ENCODE measurements at places on chromosomes 6 and 20.

- no peak for DNase-seq
Measured at GRCh38 chr6:89400912-89401399, 11.1 kb downstream of the RRAGD start.

- no peak for DNase-seq
Measured at GRCh38 chr6:108948181-108948661, 100.0 kb downstream of the ARMC2 start.

DNA sequence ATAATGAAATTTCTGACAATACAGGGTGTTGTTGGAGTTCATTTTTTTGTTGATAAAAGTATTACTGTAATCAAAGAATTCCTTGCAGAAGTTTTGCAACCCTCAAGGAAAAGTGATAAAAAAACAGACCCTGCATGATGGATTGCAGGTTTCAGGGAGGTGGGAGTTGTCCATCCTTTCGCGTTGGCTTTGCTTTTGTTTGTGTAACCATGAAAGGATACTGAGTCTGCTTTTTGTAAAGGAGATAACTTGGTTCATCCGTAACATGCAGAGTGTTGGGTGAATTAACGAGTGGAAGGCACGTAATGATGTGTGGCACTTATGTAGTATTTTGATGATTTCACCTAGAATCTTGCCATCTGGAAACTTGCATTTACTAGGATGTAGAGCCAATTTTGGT lies 23.6 kb downstream of the FOXO3 start:
- DNase-seq = no peak

DNA sequence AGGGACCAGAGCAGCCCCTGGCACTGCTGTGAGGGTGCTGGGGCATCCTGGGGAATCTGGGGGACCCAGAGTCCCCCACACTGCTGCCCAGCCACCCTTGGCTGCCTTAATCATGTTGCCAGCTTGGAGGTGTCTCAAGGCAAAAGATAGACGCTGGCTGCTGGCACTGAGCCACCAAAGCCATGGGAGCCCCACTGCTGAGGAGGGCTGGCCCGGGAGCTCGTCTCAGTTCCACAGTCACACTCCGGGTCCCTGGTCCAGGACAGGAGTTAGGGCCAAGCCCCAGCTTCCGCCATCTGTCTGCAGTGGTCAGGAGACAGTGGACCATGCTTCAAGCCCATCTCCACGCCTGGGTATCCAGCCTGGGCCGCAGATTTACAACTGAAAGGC lies 41.0 kb upstream of the HMGA1 start:
- no peak for DNase-seq

- DNase-seq = no peak
Measured at GRCh38 chr6:113585246-113585645, 271.9 kb upstream of the MARCKS start.

DNA sequence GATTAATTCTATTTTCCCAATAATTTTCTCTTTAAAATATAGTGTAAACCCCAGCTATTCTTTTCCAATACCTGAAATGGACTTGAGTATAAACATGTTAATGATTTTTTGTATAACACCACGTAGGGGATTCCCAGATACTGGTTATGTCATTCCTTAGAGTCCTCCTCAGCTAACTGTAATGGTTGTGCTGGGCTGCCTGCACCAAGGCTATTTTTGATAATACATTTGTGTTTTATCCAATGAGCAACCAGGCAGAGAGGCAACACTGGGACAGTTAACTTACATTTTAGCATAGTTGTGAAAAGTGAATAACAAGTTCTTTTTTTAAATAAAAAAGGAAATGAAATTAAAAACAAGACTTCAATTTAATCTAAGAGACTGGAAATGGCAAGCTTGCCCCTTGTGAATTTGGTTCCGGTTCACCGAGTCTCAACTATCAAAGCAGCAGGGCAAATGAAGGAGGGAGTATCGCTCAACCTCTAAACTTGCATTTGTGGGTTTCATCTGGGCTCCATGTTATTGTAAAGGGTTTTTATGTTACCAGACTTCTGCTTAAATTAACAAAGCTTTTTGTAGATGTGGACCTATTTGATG lies 18.8 kb upstream of the BACH2 start:
- DNase-seq = no peak

DNA sequence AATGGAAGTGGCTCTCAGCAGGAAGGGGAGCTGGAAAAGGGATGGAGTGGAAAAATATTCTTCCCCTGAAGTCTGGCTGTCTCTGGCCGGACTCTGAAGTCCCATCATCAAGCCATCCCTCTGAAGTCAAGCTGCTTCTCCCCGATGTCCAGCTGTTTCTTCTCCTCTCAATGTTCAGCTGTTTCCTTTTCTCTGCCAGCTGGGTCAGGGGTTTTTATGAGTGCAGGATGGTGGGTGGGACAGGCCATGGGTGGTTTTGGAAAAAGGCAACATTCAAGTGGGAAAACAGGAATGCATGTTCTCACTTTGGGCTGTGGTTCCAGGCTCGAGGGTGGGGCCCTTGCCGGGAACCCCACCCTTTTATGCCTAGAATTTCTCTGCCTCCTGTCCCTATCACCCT lies 48.4 kb upstream of the FAM184A start:
- no peak for DNase-seq

DNA sequence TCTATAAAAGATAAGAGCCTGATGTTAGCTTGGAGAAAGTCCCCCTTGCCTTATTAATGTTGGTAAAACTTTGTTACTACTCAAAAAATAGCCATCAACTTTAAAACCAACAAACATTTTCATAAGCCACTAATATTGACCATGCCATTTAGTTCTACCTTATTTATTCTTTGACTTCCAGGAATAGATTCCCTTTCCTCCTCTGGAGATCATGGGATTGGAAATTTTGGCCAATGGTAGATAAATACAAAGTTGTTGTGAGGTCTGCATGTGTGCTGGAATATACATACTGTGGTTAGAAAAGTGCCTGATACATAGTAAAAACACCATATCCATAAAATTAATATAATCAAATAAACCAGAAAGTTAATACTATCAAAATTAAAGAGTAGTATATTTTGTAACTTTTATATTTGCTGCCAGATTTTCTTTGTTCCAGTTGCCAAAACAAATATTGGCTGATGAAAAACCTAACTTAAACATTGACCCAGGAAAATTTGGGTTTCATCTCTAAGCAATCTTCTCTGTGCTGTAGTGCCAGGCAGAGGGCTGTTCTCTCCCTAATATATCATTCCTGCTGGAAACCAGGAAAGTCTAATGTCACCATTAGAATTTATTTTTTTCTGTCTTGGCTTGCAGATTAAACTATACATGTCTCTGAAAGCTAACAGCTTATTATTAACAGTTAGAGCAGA lies 169.1 kb downstream of the NKAIN2 start:
- no peak for DNase-seq

- DNase-seq = no peak
Measured at GRCh38 chr6:121627761-121628160, 192.3 kb downstream of the GJA1 start.

- no peak for DNase-seq
Measured at GRCh38 chr6:148325316-148326068, 17.1 kb upstream of the SASH1 start.

DNA sequence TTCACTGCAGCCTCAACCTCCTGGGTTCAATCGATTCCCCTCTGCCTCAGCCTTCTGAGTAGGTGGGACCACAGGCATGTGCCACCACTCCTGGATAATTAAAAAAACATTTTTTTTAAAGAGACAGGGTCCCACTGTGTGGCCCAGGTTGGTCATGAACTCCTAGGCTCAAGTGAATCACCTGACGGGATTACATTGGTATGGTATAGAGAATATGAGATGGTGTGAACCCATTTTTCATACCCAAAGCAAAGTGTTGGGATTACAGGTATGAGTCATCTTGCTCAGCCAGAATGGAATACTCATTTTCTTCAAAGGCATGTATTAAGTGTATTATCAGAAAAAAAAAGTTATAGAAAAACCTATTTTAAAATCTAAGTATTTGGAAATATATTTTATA lies 114.2 kb downstream of the AHI1 start:
- DNase-seq = no peak

GRCh38 chr6:75933387-75933975 lies 139.0 kb downstream of the IMPG1 start:
- DNase-seq = no peak
